ENCODE measurements at places on chromosomes 6 and 20.

GRCh38 chr6:27584326-27584725 is 111.4 kb upstream of the ZNF184 start:
- DNase-seq: no peak

DNA sequence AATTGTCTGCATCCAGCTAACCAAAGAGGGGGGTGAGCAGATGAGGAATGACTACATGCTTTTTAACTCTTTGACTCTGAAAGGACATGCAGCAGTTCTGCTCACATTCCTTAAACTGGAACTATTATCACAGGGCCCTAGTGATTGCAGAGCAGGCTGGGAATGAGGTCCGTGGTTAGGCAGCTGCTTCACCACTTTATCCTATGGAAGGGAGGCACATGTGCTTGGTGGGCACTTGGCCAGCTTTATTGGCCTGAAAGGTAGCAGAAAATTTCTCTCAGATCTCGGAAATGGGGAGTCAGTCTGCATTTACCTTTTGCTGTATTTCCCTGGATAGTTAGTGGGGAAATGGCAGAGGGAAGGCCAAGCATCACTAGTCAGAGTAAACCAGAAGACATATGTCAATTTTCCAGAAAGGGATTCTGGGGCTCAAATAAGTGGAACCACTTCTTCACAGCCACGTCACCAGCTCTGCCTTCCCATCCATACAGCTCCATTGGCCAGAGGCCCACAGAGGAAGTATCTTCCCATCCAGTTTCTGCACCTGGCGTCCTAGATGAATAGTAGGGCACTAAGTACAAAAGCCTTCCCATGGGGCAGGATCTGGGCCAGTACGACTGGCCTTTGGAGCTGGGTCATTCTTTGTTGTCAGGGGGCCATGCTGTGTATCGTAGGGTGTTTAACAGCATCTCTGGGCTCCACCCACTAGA is 444.8 kb downstream of the PTPRT start:
- no peak for DNase-seq

DNA sequence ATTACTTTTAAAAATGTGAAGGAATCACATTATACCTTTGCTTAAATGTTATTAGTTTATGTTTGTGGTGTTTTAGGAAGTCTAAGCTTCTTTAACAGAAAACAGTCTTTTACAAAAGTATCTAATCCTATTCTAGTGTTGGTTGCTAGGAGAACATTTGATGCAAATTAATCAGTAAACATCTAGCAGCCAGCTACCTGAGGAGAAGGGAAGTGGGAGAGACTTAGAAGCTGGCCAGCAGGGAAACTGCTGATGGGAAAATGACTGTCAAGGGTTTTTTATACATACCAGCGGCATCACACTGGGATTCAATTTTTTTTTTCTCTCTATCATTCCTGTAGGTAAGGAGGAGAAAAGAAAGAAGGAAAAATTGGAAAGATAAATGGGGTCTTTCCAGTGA is 686.0 kb upstream of the MMS22L start:
- DNase-seq: no peak

- DNase-seq: peak; percentile 93
Observed at GRCh38 chr6:28985462-28986164, 19.5 kb downstream of the ZNF311 start.

DNA sequence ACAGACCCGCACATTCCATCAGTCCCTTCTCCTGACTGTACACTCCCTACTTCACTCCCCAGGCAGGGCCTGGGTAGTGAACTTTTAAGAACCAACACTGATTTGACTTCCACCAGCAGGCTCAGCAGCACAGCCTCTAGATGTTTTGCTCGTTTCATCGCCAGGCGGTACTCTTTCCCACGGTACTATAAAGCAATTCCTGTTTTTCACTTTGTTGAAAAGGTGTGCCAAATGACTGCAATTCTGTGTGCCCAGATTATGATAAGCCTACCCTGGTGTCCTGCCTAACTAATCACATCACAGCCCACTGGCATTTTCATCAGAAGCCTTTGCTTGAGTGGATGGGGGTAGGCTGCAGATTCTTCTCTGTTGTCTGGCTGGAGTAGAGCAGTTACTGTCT is 12.9 kb upstream of the WTAP start:
- no peak for DNase-seq
